ENCODE measurements at places on chromosomes 11 and 22.
A peak's percentile ranks its signal among the peaks of the same experiment; 100 is the strongest.

DNA sequence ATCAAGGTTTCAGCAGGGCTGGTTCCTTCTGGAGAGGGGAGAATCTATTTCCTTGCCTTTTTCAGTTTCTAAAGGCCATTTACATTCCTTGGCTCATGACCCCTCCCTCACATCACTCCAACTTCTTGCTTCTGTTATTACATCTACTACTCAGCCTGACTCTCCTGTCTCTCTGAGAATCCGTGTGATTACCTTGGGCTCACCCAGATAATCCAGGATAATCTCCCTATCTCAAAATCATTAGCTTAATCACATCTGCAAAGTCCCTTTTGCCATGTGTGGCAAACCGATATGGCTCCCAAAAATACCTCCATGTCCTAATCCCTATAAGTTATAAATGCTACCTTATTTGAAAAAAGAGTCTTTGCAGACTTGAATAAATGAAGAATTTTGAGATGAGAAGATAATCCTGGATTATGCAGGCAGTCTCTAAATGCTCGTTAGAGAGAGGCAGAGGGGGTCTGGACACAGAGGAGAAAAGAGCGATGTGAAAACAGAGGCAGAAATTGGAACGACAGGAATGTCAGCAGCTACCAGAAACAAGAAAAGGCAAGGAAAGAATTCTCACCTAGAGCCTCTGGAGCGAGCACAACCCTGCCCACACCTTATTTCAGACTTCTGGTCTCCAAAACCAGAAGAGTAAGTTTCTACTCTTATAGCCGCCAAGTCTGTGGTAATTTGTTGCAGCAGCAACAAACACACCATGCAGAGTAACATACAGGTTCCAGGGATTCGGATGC is 23.6 kb upstream of the ARHGAP32 start:
- no peak for DNase-seq

- DNase-seq: no peak
These were observed 200.6 kb downstream of the CEP164 start for GRCh38 chr11:117528097-117528721.

GRCh38 chr22:37675930-37676735 is 697 bp downstream of the LGALS1 start:
- peak; percentile 24 for DNase-seq

DNA sequence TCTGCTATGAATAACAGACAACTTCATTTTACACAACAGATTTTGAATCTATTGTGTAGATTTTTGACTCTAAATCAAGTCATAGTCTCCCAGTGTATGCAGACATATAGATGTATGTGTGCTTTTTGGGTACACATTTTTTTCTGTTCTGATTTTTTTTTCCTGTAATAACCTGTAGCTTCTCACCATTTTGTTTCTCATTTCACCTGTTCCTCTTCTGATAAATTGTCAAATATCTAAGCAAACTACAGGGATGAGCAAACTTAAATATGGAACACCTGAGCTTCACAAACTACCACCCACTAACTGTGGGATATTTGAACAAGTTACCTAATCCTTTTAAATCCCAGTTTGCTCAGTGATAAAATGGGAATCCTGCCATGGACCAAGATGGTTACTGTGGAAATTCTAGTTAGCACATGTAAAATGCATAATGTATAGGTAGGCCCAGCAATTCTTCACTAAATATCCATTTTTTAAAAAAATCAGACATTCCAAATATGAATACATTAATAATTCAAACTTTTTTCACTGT is 15.7 kb downstream of the LGR4 start:
- DNase-seq: no peak

- DNase-seq: no peak
These were observed 736.4 kb downstream of the KCNA4 start for GRCh38 chr11:29280452-29280851.
